ENCODE measurements at places on chromosomes 7 and 10.

- DNase-seq, result no peak
These were observed 232.7 kb downstream of the PHF14 start for GRCh38 chr7:11206177-11206899.

- DNase-seq, result no peak
These were observed 47.6 kb downstream of the TWIST1 start for GRCh38 chr7:19069842-19070241.

GRCh38 chr10:125811251-125811650 lies 11.8 kb downstream of the UROS start:
- no peak for DNase-seq

GRCh38 chr7:476736-477360 lies 42.8 kb downstream of the PDGFA start:
- no peak for DNase-seq

DNA sequence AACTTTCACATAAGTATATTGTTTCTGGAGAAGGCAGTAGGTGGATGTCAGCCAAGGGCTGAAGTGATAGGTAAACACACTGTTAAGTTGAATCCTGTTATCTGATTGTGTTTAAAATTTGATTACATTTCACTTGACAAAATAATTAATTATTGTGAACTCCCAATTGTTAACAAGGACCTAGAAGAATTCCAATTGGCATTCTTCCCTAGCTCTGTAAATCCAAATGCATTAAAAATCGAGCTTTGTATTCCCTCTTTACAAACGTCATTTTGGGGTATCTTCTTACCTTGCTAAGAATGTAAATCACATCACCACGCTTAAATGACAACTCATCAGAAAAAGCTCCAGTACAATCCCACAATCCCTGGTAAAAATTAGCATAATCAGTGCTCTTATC lies 179.9 kb downstream of the SKAP2 start:
- DNase-seq, result no peak

GRCh38 chr7:118104812-118105441 lies 79.0 kb upstream of the LSM8 start:
- peak; percentile 19 for DNase-seq
